ENCODE measurements at places on chromosomes 2 and 18.

DNA sequence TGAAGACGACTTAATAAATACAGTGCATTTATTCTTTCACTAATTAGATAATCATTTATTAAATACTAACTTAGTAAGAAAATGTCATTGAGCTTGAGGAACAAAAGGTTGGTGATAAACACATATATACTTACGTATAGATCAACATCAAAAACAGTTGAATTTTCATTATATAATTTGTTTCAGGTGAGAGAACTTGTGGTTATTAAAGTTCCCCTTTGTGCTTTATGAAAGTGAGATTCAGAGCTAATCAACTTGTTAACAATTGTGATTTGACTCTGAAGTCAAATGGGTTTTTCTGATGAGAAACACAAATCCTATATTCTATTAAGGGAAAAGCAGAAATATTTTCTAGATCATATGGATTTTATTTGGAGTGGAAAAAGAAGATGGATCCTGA lies 524.0 kb downstream of the SOX11 start:
- no peak for DNase-seq

DNA sequence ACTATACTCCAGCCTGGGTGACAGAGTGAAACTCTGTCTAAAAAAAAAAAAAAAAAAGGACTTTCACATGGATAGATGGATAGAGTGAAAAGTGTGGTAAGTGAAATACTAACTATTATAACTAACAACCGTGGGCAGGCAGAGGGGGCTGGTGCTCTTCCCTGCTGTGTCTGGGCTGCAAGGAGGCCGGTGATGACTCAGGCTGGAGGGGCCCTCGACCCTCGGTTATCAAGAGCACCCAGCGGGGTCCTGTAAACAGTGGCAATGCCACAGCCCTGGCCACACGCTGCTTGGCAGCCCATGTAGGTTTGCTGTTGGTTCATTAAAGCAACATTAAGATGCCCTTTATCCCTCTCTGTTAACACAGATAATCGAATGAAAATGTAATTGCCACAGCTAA lies 184.8 kb upstream of the RAB12 start:
- no peak for DNase-seq

GRCh38 chr2:45388541-45389100 lies 222.4 kb downstream of the SRBD1 start:
- no peak for DNase-seq

- no peak for DNase-seq
Measured at GRCh38 chr18:59986139-59986538, 86.3 kb downstream of the PMAIP1 start.

GRCh38 chr18:51611326-51611725 lies 413.8 kb upstream of the MEX3C start:
- no peak for DNase-seq

DNA sequence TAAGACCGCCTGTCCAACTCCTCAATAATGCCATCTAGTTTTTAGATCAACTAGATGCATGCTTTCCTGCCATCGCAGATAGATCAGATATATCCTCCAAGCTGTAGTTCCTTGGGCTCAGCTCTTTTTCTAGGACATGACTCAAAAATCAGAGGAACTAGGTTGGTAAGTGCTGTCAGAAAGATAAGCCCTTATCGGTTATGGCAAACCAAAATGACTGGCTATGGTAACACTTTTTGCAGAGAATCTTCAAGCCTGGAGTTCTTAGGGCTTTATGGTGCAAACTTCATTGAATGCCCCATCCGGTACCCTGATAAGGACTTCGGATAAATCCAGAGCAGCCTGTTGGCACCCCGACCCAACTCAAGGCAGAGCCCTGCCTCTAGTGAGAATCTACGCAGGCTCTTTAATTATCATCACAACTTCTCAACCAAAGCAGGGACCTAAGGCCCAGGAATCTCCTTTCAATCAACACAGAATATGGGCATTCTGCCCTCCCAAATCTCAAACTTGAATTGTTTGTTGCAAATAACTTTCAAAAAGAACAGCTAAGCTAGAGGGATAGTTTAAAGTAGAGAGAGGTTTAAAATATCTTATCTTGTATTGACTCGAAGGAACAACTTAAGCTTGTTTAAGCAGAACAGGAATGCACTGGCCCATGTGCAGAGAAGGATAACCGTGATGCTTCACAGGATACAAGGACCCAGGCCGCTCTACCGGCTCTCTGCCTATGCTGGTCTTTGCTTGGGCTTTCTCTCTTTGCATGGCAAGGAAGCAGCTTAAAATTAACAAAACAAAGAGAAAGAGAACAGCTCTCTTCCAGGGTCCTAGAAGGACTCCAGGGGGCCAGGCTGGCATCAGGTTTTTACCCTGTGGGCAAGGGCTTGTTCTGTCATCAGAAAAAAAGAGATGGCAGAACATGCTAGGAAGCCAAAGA lies 3.4 kb upstream of the CYP1B1 start:
- DNase-seq, result no peak

- peak; percentile 46 for DNase-seq
Measured at GRCh38 chr2:16671760-16672159, 6.1 kb upstream of the CYRIA start.

DNA sequence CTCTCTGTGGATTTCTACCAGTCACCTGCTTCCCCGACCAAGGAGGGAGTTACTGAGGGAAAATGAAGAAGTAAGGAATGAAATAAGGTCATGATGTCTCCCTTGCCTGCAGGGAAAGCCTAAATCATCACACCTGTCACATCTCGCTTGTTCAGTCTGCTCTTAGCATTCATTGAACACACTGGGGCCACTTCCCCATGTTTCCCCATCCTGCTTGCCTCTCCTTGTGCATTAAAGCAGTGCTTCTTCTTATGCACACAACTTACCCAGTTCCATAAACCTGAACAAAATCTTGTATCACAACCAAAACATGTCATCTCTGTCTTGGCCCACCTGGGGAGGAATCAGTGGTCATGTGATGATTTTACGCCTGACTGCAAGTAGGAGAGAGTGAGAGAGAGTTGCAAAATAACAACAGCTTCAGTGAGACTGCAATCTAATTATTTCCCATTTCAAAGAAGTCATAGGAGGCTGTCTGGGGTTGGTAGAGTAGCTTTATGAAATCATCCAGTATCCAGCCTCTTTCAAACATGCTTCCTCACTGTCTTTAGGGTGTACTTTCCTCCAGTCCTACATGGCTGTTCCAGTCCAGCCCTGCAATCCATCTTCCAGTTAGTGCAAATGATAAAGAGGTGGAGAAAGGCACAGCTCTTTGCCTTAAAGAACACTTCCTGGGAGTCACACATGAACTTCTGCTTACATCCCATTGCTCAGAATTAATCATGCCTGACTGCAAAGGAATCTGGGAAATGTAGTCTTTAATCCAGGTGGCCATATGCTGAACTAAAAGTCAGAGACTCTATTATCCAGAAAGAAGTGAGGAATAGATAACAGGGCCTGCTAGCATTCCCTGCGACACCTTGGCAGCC lies 220.1 kb downstream of the HAUS1 start:
- DNase-seq, result peak; percentile 79

GRCh38 chr2:226904592-226904991 lies 68.7 kb downstream of the RHBDD1 start:
- no peak for DNase-seq

Measured in MCF 10A (cell line).